ENCODE measurements at places on chromosomes 6 and 20. TPM values are rescaled to one million over a fixed set of nuclear protein-coding genes. Genes with fewer than 3 reads are reported as not detected.

DNA sequence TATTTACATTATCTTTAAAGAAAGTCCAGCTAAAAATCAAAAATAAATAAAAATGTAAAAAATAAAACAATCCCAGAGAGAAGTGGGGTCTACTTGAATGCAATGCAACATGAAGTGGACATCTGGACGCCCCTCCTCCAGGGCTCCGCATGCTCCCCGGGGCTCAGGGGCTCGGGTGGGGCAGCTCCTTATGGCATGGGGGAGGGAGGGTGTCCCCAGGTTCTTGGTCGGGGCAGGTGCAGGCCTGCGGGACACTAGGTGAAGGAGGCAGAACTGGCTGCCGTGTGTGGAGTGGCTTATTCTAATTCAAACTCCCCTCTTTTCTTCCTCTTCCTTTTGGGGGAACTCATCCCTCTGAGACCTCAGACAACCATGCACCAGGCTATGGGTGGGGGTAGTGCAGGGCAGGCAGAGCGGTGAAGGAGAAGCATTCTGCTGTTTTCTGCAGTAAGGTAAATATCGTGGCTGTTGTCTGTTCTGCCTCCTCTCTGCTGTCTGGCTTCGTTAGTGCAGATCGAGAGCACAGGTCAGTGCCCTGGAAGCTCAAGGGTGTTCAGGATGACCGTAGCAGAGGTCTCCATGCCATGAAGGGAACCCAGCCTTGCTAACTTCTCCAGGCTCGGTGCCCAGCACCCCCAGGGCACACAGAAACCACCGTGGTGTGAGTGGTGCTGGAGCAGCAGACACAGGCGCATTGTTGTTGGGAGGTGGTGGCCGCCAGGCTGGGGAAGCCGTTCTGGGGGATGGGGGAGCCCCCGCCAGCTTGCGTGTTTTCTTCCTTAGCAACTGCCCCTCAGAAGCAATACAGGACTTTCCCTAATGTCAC, 82.6 kb downstream of the TTLL2 start:
- DNase-seq: no peak

DNA sequence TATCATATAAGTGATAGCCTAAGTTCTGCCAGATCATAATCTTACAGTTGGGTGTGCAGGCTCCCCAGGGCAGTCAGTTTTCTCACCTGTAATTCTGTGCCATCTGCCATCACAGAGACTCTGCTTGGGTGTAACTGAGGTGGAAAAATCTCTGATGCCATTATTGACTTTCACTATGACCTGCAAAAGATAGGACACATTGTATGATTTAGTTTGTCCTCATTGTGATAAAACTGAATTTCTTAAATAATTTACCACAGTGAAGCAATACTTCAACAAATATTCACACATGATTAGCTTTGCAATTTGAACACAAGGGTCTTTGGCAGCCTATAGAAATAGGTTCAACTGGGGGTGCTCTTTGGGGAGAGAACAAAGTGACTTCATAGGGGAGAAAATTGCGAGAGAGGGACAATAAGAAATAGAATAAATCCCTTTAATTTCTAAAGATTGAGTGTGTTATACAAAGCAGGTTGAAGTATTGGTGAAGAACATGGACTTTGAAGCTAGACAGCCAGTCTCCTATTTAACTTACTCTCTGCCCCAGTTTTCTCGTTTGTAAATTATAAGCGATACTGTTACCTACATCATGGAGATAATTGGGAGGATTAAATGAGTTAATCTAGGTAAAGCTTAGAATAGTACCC, 27.3 kb downstream of the FAM229B start:
- DNase-seq: no peak

DNA sequence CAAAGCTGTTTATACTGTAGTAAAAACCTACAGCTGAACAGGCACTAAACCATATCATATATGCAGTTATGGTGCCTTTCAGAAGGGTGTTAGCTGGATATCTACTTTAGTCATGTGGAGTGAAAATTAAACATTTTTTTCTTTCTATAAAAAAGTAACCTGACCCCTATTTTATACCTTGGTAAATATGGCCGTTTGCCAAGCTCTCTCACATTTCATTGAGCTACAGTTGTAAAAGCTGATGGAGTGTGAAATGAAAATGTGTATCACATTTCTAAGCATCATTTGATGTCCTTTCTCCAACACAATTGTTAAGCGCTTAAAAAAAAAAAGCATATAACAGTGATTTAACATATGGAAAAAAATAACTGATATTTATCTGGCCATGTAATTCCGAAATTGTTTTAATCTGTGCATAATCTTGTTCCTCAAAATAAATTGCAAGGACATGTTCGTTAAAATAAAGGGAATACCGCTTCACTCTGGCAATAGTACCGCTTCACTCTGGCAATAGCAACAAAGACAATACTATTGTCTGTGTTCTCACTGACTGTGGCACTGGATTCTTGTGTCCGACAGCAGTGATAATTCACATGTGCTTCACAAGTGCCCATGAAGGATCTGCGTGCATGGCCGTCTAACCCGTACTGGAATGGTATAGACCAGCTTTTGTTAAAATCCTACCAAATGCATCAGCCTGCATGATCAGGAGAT, 391.8 kb upstream of the SOX4 start:
- no peak for DNase-seq

DPPA5 gene
- not detected for total RNA-seq

- DNase-seq: no peak
Measured at GRCh38 chr6:122438975-122439374, 32.6 kb downstream of the SERINC1 start.

GRCh38 chr6:125743604-125744003, 5.8 kb upstream of the HEY2 start:
- no peak for DNase-seq

SIRT5 gene
- 11.4 TPM for total RNA-seq

RNF182 gene
- 7.2 TPM for total RNA-seq

DNA sequence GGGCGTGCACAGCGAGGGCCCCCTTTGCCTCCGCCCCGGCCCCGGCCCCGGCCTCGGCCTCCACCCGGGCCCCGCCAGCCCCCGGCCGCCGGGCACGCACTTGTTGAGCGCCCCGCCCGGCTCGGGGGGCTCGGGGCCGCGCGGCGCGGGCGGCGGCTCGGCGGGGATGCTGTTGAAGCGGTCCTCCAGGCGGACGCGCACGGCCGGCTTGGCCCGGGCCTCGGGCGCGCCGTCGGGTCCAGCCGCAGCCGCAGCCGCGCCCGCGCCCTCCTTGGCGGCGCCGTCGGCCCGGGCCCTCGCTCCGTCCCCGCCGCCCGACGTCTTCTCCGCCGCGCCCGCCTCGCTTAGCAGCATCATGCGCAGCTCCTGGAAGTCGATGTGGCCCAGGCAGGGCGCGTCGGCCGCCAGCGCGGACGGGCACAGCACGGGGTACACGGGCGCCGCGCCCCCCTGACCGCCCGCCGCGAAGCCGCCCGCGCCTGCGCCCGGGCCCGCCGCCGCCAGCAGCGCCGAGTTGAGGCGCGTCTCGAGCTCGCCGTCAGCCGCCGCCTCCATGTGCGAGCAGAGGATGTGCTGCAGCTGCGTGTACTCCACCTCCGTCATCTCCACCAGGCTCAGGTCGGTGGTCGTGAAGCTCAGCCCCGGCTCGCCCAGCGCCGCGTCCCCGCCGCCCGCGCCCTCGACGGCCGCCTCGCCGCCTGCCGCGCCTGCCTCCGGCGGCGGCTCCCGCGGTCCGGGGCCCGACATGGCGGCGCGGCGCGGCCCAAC, 514 bp downstream of the TCFL5 start:
- DNase-seq: no peak

PLCB1 gene
- 24.4 TPM for total RNA-seq

IRAK1BP1 gene
- 2.5 TPM for total RNA-seq

DNA sequence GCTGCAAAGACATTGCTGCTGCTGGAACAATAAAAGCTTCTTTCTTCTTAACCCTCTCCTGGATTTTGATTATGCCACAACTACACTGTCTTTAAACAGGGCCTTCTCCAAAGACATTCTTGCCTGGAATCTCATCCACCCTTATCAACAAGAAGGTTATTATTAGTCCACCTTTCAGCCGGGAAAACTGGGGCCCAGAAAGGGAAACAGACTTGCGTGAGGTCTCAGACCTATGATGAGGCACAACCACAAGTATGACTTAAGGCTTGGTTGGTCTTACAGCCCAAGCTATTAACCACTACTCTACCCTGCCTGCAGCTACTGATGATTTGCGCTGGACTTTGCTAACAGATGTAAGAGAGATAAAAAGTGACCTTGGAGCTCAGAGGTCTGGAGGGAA, 62.8 kb upstream of the CTNNBL1 start:
- DNase-seq: no peak

GRCh38 chr20:24978513-24978912, 14.0 kb downstream of the APMAP start:
- DNase-seq: no peak

- no peak for DNase-seq
Measured at GRCh38 chr6:86010915-86011786, 368.5 kb upstream of the SYNCRIP start.

DNA sequence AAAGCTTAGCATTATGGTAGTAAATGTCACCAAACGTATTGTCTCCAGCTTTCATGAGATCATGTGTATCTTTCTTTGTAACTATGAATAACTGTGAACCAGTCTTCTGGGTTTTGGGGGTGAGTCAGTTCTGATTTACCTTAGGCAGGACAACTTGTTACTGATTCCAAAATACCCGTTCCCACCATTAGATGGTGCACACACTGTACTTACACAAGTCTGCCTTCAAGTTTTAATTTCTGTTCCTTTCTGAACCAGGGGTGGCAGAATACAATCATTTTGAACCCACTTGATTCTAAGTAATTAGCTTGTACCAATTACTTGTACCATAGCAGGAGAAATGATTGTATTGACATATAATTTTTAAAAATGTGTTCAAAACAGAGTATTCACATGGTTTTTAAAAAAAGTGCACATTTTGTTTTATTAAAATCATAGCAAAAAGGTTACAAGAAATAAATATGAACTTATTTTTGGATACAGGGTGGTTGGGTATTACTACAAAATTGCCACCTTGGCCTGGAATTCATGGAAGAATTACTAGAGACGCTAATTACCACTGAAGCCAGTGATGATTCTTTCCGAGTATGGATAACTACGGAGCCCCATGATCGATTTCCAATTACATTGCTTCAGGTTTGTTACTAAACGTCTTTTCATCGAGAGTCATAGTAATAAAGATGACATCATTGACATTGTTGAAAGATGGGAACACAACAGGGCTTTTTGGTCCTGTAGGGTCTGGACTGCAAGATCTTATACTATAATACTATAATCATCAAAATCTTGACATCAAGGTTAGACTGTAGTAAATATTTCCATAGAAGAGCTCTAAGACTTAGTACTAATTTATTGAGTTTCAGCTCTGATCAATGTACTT, 75.2 kb upstream of the GLP1R start:
- DNase-seq: peak; percentile 41

DNA sequence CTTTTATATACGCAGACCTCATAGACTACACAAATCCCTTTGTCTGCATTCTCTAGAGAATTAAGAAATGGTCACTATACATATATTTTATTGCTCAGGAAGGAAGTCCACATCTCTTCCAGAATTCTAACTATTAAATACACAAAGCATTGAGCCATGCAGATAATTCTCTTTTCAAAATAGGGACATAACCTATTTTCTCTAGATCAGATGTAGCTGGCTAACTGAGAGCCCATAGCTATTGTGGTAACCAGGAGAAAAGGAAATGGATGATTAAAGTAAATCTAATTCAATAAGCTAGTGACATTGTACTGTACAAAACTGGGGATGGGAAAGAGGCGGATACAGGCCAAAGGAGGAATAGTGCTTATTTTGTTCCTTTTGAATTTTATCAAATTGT, 137.2 kb downstream of the BACH2 start:
- DNase-seq: no peak

COL10A1 gene
- not detected for total RNA-seq

DNA sequence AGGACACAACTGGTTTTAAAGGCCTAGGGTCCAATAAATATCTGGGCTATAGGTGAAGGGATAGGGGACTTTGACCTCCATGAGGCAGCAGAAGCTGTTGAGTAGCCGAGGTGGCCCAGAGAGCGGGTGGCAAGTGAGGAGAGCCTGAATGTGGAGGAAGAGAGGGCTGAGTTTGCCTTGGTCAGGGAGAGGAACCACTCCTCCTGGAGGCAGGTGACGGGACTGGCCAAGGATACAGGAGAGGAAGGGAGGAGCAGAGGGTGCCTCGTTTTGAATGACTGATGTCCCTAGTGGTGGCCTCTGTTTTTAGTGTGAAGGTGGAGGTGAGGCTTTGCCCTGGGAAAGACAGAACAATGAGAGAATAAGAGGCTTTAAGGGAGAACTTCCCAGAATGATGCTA, 19.1 kb upstream of the AAR2 start:
- no peak for DNase-seq

OPRM1 gene
- total RNA-seq: not detected
